Activated T-helper 1 cell treated with Interleukin-2 at 50 U/mL for 16 hours (primary cell): ENCODE measurements at places on chromosomes 6 and 20.

GRCh38 chr6:45712786-45713185, 302.9 kb downstream of the CLIC5 start:
- DNase-seq: no peak

GRCh38 chr6:46056906-46057529, 41.4 kb upstream of the CLIC5 start:
- no peak for DNase-seq

DNA sequence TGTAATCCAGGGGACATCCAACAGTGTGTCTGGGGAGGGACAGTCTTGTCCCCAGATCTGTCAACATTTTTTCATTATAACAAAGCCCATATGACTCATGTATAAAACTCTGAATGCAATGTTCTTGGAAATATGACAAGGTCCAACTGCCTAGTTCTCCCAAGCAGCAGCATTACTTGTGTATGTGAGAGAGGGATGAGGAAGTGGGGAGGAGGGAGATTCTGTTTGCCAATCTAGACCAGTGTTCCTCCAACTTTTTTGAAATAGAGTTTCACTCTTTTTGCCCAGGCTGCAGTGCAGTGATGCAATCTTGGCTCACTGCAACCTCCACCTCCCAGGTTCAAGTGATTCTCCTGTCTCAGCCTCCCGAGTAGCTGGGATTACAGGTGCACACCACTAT, 394.8 kb downstream of the DHX35 start:
- DNase-seq: no peak

DNA sequence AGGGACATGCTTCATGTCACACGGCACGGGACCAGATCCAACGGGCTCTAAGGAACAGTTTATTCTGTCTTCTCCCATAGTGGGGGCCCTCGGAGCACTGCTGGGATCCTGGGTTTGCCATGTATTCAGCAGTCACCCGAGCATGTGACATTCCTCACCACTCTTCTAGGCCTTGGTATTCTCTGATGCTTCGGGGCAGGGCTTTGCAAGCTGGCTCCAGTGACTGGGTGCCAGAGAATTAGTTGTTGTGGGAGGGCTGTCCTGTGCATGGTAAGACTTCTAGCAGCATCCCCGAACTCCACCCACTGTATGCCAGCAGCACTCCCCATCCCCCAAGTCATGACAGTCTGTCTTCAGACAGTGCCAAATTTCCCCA, 5.4 kb downstream of the CCN5 start:
- no peak for DNase-seq

DNA sequence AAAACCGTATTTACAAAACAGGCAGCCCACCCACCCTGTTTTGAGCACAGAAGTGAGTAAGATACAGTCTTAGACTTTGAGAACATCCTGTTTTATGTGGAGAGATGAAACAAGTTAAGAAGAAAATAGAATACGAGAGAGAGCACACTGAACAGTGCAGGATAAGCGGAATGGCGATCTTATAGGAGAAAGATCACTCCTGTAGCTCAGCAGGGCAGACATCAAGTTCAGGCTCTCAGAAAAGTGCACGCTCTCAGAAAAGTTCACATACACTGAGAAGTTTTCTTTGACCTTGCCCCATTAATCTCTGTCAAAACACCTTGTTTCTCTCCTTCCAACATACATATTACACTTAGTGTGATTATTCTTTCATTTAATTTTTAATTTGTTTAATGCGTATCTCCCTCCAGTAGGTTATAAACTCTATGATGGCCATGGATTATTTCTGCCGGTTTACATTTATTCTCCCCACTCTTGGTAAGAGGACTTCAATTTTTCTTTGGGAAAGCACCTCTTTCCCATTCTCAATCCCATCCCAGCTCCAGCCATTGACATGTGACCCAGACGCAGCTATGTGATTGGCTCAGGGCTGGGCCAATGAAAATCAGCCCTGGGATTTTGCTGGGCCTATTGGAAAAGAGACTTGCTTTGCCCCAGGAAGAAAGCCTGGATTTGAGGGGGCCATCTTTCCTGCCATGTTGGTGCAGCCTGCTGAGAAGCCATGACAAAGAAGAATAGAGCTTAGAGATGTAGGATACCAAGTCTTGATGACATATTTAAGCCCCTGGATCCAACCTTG, 16.2 kb downstream of the KCNB1 start:
- DNase-seq: no peak

- DNase-seq: no peak
These were observed 203.3 kb downstream of the EYA2 start for GRCh38 chr20:47097691-47098622.

DNA sequence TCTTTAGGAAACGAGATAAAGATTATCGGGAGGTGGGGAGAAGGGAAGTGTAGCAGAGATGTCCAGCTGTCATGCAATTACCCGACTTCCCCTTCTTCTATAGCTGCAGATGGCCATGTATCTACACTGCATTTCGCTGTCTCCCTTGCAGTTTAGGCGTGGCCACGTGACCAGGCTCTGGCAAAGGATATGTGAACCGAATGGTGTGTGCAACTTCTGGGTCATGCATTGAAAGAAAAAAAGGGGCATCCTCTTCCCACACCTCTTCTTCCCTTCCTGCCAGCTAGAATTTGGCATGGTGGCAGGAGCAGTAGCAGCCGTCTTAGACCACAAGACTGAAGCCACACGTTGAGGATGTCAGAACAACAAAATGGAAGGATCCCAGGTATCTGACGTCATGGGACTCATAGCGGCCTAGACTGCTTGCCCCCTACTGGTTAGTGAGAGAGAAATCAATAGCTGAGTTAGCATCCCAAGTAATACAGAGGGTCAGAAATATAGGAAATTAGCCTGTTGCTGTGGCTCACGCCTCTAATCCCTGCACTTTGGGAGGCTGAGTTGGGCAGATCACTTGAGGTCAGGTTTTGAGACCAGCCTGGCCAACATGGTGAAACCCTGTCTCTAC, 32.8 kb downstream of the TCF15 start:
- DNase-seq: no peak

DNA sequence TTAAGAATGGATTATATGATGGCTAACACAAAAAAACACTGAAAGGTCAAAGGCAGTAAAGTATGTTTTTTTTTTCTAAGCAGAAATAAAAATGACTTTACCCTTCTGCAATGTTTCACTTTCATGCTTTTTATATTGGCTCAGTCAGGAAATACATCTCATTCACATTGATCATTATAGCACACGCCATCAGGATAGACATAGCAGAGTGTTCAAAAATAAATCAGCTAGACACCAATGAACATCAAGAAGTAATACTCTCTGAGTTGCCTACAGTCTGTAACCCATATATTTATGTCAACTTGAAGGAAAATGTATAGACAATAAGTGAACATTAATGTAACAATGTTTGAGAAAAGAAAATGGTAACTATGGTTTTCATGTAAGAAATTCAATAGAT, 535.2 kb upstream of the EPHA7 start:
- no peak for DNase-seq

DNA sequence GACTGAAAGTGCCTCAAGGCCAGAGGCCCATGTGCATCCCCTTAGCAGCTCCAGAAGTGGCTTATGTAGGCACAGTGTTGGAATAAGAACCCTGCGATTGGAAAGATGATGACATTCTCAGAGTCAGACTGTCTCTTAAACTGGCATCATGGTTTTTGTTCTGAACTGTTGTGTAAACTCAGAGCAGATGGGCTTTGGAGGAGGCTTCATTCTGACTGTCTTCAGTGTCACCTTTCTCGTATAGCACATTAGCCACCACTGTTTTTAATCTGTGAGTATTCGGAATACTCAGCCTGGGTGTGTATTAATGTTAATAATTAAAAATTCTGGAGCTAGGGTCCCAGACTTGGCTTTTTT, 140.9 kb downstream of the JARID2 start:
- no peak for DNase-seq

- no peak for DNase-seq
These were observed 163.9 kb downstream of the IBTK start for GRCh38 chr6:82083646-82084045.

GRCh38 chr6:33299237-33299944, 649 bp upstream of the RGL2 start:
- DNase-seq: peak; percentile 90

DNA sequence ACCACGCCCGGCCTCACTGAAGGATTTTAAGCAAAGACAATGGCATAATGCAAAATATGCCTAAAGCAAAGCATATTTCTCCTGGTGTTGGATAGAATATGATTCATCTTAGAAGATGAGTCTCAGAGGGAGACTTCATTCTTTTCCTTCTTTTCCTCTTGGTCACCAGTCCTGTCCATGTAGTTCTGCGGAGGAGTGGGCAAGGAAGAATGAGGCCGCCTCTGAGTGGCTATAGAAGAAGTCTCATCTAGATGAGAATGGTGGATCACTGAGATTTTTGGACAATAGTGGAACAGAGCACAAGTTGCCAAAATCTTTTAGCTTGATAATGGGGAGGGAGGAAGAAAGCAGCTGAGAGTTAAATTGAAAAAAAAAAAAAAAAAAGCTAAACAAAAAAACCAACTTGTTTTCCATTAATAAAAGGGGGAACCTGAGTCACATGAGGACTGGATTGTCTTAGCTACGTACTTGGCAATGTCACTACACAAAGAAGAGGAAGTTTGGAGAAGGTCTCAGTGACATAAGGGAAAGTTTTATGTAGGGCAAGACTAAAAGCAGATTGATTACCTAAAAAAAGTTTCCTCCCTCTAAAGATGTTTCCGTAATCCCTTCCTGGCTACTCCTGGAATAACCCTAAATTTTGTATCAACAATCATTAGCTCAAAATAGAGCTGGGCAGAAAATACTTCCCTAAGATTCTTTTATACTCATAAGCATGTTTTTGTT, 6.0 kb downstream of the CD83 start:
- no peak for DNase-seq

GRCh38 chr20:38919683-38920082, 6.5 kb upstream of the FAM83D start:
- no peak for DNase-seq

DNA sequence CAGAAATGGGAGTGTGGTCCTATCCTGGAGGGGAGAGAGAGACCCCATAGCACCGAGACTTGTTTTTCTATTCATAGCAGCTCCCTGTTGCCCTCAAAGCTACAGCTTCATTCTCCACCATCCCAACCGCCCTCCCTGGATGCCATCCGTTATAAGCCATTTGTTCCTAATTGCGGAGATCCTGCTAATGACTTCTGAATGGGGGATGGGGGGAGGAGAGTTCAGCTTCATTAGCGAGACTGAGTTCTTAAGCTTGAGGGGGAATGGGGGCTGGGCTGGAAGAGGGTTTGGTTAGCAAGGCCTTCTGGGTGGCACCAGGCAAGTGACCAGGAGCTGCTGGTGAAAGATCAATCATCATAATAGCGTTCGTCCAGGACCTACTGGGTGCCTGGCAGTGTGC, 27.1 kb downstream of the FOXP4 start:
- no peak for DNase-seq

- peak; percentile 12 for DNase-seq
These were observed 224.2 kb downstream of the NFATC2 start for GRCh38 chr20:51318058-51318949.

- no peak for DNase-seq
These were observed 1282.4 kb upstream of the ADGRB3 start for GRCh38 chr6:67352717-67353116.

GRCh38 chr20:55090286-55090685, 614.9 kb downstream of the DOK5 start:
- DNase-seq: no peak

GRCh38 chr6:145375502-145375901, 359.8 kb downstream of the EPM2A start:
- DNase-seq: no peak

- DNase-seq: no peak
These were observed at the start of gene BPIFA1 for GRCh38 chr20:33235696-33236095. TSS of gene BPIFA1 (plus strand) at chr20:33235996. CDS start at chr20:33237712, 1,716 bp downstream.

- DNase-seq: no peak
These were observed 32.0 kb upstream of the CD93 start for GRCh38 chr20:23118144-23118543.
